Posterior vena cava (tissue), 2 donors: ENCODE measurements at places on chromosomes 6 and 20.

DNA sequence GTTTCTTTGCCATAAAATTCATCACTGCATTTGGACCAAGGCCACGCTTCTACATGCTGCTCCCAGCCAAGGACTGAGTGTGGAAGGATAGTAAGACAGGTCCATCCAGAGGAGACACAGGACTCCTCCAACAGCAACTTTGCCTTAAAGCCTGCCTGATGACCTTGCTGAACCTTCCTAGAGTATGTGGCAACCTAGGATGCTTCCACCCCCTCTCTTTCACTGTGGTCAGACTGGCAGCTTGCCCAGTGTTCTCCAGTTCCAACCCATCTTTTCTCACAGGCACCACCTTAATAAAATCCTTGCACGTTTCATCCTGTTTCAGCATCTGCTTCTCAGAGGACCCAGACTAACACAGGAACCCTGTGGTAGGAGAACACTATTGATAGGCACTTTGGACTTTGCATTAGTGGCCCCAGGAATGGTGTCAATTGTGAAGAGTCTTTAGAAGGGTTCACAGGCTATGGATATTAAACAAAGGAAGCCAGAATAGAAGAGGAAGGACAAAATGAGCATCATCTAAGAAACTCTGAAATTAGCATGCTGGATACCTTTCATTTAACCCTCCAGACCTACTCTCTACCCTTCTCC, 2.4 kb upstream of the PKHD1 start:
- no peak for DNase-seq

- no peak for DNase-seq
Observed at GRCh38 chr20:16966276-16966880, 218.2 kb downstream of the OTOR start.

- DNase-seq, result no peak
Observed at GRCh38 chr6:57173056-57173885, 1.1 kb downstream of the BAG2 start.

- DNase-seq, result no peak
Observed at GRCh38 chr6:34795836-34796425, 4.0 kb downstream of the BLTP3A start.

DNA sequence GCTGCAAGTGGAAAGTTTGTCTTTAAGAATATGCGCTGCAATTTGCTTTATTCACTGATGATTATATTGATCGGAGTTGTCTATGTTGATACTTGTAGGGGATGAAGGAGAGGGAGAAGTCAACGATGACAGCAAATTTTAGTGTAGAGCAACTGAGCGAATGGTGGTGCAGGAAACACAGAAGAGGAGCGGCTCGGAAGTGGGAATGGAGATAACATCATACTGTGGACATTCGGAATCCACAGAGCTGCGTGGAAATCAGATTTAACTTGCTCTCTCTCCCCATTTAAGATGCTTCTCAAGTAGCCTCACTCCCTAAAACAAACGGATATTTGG, 722 bp upstream of the TMEM14B start:
- DNase-seq, result no peak

DNA sequence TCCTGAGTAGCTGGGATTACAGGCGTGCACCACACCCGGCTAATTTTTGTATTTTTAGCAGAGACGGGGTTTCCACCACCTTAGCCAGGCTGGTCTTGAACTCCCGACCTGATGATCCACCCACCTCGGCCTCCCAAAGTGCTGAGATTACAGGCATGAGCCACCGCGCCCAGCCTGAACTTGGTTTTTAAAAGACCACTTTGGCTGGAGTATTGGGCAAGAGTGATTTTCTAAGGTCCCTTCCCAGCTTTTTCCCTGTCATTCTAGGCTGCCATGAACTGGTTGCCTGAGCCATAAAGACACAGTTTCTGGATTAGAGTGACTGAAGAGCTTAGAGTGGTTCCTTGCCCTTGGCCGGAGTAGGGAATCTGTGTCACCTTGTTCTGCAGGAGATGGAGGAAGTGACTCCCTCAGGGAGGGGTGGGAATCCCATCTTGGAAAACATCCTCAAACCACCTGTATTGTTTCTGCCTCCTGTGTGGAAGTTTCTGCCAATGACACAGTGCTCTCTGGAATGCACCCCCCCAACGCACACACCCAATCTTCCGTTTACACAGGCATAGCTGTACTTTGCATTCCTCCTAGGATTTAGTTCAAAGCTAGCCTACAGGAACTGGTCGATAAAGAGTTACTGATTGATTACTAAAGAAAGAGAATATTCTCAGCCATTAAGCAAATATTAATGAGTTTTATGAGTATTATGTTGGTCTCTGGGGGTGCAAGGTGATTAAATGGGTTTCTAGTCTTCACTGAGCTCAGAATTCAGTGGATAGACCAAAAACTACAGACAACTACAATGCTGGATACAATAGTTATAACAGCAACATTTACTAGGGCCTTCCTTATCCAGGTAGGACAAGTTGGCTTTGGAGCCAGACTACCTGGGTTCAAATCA, 18.2 kb downstream of the BCL2L1 start:
- no peak for DNase-seq

GRCh38 chr6:87099472-87099871, 4.6 kb upstream of the CGA start:
- no peak for DNase-seq

GRCh38 chr20:56826705-56827665, 197.9 kb downstream of the TFAP2C start:
- DNase-seq, result no peak

GRCh38 chr20:57215826-57216471, 50.5 kb downstream of the BMP7 start:
- DNase-seq, result no peak

- no peak for DNase-seq
Observed at GRCh38 chr6:138847884-138848283, 52.0 kb downstream of the ECT2L start.

DNA sequence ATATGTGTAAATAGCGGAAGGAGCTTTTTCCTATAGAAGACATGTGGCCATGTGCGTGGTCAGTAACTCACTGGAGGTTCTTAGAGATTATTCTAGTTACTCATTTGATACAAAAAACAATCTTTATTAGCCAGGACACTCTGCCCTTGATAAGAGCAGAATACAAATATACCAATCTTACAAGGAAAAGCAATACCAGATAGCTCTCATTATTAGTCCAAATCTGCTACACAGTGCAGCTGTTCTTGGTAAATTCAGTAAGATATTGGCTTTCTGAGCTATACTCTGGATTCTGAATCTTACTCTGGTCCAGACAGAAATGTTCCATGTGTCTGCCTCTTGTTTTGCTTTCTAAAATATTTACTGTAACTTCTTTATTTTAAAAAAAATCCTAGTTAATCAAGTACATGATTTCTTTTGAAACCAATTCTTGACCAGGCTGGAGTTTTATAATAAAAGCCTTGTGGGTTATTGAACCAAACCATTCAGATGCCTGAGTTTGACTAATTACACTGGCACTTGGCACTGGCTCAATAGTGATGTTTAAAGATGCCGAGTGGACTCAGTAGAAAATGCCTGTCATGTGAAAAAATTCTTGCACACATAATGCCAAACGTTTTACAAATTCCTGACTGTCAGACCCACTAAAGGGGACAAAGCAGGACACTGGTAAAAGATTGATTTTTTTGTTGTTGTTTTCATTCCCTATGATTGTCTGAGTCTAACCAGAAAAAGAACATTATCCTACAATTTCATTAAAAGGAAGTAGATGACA, 242.8 kb upstream of the TCF21 start:
- no peak for DNase-seq

- DNase-seq, result no peak
Observed at GRCh38 chr6:121885399-121886152, 450.1 kb downstream of the GJA1 start.

GRCh38 chr6:75084872-75085381, 120.9 kb downstream of the COL12A1 start:
- DNase-seq, result no peak

DNA sequence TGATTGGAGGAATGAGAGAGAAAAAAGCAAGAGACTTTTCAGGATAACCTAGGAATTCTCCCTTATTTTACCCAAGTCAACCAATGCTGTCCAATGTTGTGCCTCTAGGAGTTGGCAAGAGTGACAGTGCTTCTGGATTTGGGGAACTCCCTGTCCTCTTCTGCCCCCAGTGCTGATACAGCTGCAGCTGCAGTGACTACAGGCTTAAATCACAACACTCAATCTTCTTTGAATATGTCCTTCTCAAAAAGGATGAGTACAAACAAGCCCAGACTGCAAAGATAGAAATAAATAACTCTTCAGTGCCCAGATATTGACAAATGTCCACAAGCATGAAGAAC, 141.0 kb upstream of the COL21A1 start:
- no peak for DNase-seq

DNA sequence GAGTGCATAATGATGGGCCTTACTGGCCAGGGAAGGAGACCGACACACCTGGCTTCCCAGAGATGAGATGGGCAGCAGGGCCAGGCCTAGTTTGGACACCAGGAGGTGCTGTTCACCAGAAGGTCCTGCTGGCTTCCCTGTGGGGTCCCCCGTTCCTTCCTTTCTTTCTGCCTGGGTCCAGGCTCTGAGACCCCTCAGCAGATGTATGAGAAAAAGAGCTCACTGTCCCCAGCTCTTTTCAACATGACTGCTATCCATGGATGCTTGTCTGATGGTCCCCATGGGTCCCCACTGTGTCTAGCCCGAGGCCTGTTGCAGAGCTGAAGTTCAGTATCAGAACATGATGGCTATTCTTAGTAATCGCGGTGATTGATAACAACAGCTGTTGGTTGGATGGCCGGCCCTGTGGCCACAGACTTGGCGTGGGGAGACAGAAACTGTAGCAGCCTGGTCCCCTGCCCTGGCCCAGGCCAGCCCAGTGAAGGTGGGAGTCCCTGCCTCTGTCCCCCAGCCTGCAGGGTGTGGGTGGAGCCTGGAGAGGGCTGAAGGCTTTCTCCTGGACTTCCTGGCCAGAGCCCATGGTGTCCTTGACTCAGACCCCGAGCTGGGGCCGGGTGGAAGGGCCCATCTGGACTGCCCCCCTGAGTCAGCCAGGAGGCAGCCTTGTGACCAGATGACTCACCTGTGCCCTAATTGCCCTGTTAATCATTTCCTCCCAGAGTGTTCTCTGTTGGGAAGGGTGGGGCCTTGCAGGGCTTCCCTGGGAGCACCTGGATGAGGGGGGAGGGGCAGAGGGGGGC, 9.9 kb upstream of the BAK1 start:
- DNase-seq, result no peak

DNA sequence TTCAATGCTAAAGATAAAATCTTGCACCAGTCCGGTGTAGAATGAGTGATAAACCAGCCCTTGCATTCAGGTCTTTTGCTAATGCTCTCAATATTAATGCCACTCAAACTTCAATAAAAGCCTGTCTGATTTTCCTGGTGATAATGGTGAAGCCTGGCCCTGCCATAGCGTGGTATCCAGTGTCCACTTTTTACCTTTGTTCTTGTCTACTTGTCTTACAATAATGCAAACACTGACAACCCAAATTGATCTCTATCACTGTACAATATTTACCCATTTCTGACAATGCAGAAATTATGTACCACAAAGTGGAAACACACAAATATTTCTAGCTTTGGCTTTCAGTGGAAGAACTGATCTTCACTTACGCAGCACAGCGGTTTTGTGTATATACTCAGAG, 189.1 kb downstream of the ZDHHC14 start:
- DNase-seq, result no peak

DNA sequence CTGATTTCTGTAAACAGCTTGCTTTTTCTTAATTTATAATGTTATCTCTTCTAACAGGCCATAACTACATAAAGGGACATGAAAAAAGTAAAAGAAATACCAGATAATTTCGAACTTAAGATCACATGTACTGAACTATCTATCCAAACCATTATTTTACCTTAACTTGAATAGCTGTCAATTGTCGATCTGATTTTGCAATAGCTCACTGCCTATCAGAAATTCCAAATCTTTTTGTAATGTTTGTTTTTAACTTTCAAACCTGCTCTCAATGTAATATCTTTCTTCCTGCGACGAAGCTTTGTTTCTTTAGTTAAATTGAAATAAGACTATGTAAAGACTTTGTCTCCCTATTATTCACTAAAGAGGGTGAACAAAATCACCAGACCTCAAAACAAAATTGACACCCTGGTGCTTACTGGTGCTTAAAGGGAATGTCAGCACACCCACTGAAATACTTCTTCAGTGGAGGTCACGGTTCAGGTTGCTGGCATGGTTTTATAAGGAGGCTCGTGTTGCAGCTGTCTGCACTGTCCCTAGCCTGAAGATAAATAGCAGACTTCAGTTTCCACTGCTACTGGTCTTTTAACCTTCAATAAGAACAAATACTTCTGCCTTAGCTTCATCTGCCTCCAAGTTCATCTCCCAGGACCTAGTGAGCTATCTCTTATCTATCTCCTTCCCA, 117.5 kb upstream of the QKI start:
- DNase-seq, result no peak

DNA sequence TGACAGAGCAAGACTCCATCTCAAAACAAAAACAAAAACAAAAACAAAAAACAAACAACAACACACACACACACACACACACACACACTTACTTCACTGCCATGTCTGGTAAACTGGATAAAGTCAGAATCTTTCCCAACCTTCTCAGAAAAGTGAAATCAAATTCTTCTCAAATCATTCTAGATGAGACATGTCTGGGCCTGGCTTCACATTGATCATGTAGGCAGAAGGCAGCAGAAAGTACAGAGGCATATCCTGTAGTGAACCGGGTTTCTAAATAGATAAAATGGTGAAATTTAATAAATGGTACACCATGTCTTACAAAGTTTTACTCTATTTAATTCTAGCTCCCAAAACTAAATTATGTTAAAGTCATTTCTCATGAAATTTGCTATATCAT, 14.9 kb upstream of the MRS2 start:
- no peak for DNase-seq

- DNase-seq, result no peak
Observed at GRCh38 chr6:15674690-15675386, 12.0 kb upstream of the DTNBP1 start.

- DNase-seq, result no peak
Observed at GRCh38 chr20:61503106-61503505, 251.0 kb downstream of the CDH4 start.

DNA sequence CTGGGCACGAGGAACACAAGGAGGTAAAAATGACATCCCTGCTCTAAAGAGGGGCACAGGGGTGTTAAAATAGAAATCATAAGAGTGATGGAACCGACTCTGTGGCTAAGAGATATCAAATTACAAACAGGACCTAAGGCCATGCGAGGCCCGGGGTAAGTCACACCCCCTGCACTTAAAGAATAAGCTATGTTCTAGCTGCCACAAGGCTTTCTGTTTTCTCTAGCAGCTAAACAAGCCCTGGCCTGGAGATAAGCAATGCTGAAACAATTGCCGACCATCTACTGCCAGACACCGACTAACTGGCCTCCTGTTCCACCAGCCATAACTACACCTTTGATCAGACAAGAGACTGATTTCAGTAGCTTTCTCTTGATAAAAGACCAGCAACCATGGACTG, 32.4 kb downstream of the MDGA1 start:
- DNase-seq, result peak; percentile 8

- DNase-seq, result no peak
Observed at GRCh38 chr20:44370639-44371218, 15.2 kb downstream of the HNF4A start.
